Suprapubic skin (tissue), 4 donors: ENCODE measurements at places on chromosomes 1 and 21.

DNA sequence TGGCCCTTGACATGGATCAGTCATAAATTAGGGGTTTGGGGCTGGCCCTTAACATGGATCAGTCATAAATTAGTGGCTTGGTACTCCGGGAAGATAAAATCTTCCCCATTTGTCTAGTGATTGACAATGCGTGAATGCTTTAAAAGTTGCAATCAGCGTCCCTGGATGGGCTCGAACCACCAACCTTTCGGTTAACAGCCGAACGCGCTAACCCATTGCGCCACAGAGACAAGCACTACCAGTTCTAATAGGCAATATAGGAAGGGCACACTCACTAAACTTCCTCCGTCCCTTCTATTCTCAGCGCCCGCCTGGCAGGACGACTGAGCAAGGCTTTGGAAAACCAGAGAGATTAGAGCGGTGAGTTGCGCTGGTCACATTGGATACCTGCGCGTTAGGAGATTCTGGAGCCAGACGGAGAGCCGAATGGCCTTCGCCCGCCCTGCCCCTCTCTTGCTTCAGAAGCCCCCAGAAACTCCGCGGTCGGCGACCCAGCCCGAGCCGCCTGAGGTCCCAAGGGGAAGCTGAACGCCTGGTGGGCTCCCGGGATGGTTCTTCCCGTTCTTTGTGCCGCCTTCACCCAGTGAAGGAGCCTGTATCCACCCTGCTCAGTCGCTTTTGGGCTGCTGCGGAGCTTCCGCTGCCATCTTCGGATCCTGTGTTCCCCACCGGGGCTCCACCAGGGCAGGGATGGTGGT is 235.9 kb downstream of the FAM72C start:
- no peak for DNase-seq

- DNase-seq: no peak
These were observed 765 bp upstream of the VPS45 start for GRCh38 chr1:150066838-150067183.

GRCh38 chr1:5744911-5745799 is 247.1 kb downstream of the NPHP4 start:
- no peak for DNase-seq

DNA sequence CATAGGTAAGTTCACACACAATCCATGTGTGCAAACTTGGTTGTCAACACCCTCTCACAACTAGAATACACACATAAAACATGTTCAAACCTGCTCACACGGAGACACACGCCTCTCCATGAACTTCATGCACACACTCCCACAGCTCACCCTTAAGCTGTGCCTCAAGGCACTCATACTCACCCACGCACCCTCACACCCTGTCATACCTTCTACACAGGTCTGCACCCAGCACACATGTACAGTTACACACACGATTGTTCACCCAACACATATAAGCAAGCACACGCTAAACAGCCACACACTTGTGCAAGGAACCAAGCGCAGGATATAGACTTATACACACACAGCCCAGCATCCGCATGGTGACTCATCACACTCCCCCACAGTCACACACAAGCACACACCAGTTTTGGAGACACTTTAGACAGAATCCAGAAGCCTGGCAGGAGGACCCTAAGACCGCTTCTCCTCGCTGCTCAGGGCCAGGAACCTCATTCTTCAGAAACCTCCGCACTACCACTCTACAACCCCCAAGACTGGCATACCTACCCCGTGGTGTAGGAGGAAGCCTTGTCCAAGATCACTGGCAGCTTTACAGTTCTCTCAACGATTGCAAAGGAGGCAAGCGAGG is 58.7 kb upstream of the ZC3H12A start:
- DNase-seq: no peak

DNA sequence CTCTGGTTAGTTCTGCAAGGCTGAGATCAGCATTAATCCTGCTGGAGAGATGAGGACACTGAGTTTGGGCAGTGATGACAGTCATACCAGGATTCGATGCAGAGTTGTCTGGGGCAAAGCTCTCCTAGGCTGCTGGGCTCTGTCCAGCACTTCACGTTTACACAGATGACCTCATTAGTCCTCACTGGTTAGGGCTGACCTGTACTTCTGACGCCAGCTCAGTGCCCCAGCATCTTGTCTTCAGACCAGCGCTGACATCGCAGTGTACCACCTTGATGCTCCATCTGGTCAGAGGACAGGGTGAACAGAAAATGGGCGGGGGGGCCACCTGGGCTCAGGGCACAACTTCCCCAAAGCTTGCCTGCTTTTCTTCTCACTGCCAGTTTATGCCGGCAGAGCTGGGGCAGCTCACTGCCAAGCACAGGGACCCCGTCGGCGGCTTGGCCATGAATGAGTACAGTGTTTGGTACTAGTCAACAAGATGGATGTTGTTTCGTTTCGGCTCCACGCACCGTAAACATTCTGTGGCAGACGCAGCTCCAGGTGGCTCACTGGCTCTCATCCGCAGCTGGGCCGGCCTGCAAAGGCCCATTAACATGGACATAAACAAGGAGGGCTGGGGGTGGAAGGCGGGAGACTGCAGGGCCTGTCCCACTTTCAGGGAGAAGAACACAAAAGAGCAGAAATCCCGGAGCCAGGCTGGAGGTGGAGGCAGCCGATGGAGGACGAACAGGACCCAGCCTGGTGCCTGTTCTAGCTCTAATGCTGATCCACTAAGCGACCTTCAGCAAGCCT is 118.7 kb downstream of the GLIS1 start:
- peak; percentile 67 for DNase-seq

- no peak for DNase-seq
These were observed 58.5 kb upstream of the CNTN2 start for GRCh38 chr1:204984499-204984898.

DNA sequence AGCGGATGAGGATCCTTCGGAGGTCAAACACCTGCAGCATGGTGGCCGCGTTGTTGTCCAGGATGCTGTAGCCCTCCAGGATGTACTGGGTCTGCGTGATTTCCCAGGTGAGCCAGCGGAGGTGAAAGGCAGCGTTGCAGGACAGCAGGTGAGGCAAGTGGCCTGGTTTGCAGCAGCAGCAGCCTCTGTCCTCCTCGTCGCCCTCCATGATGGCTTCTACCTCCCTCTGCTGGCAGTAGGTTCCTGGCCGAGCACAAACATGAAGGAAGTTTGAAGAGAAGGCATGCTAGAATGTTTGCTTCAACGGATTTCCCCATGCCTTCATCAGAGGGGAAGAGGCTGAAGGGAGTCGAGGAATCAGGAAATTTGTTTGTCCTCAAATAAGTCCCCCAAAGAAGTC is 74.7 kb downstream of the NTPCR start:
- DNase-seq: no peak

- DNase-seq: no peak
These were observed 78.5 kb downstream of the BRINP2 start for GRCh38 chr1:177249231-177249630.

DNA sequence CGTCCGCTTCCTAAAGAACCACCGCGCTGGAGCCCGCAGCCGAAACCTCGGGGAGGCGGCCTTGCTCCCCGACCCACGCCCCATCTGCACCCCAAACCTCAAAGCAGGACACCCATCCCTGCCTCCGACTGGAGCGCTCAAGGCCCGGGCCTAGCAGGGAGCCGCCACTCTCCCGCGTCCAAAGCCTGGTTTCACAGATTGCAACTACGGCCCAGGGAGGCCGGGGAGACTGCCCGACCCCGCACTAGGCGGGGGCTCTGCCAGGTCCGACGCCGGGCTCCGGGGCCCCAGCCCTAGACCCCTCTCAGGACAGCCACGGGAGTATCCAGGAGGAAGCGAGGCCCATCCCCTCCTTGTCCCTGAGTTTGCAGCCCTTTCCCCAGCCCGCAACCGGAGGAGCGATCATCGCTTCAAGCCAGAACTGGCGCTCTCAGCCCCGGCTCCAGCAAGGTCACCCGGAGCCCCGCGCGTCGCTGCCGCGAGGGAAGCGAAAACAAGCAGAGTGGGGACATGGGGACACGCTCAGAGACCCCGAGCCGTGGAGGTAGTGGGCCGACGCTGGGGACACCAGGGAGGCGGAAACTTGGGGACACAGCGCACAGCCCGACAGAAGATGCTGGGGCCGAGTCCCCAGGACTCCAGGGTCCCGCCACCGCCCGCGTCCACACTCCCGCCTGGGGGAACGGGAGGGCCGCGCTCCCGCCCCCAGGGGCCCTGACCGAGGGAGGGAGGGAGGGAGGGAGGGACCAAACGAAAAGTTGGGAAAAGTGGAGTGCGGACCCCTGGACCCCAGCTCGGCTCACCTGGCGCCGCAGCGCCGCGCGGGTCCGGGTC is 433 bp downstream of the TMEM200B start:
- no peak for DNase-seq

DNA sequence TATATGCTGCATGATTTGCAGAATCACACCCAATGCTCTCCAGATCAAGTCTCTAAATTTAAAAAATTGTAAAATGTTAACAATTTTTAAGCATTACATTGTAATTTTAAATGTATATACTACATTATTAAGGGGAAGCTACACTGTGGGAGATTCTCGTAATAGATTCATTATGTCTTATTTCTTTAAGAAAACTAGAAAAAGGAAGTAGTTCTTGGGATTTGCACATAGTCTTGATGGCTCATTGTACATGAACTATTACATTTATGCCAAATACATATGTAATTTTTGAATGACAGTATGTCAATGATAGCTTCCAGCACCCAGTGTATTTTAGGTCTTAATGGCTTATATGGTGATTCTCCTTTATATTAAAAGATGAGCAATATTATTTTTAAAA is 250.3 kb downstream of the PTPRC start:
- no peak for DNase-seq

DNA sequence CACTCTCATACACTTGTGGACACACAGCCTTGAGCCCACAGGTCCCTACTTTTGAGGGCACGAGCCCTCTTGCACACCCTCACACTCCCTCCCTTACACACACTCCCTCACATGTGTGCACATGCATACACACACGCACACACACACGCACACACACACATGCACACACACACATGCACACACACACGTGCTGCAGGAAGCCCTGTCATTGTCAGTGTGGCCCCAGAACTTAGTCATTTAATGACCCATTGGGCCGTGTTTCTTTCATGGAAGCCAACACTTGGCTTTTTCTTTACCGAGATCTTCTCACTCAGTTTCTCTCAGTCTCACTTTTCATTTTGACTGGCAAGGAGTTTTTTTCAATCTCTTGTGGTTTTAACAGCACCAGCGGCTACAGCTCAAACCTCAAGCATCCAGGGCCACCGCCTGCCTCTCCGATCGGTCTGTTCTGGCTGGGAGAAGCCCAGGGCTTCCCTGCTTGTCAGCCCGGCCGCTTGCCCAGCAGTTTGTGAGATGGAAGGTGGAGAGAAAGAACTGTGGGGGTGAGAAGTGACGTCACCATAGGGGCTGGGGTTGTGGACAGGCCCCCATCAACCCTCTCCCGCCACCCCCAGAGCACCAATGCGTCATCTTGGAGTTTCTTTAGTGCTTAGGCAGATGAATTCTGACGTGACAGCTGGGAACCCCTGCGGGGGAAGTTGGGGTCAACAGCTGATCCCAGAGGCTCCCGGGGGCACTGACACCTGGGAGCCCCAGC is 15.8 kb upstream of the TNFRSF8 start:
- DNase-seq: no peak

DNA sequence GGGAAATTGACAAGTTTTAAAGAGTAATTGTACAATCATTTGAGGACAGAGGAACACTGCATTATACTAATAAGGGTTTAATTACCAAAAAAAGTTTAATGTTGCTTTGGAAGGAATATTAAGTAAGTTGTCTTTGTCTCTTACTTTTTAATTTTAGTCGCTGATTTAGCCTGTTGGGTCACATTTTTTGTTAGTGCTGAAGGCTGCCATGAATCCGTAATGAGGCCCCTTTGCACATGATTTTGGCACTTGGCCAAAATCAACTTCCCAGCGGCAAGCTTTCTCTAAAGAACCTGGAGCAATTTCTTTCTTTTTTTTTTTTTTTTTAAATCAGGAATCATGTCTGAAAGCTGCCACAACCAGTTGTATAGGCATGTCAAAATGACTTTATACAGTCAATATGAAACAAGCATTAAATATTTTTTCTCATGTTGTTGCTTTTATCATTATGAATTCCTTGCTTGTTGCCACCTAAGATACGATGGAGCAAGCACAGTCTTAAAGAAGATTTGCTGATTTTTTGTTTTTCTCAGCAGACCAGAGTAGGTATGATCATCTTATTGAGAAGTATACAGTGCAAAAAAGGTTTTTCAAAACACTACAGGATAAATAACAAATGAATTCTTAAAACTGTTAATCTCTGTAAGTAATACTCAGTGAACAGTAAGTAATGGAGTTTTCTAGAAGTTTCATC is 690.4 kb downstream of the USP25 start:
- DNase-seq: no peak

DNA sequence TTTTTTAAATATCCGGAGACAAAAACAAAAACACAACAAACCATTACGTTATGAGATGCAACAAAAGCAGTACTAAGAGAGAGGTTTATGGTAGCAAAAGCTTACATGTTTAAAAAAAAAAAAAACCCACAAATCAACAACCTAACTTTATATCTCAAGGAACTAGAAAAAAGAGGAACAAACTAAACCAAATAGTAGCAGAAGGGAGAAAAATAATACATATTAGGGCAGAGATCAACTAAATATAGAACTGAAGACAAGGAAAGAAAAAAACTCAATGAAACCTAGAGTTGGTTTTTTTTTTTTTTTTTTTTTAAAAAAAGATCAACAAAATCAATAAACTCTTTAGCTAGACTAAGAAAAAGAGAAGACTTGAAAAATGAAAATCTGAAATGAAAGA is 34.9 kb downstream of the ZNF644 start:
- no peak for DNase-seq

- DNase-seq: peak; percentile 39
These were observed 45.6 kb upstream of the ACTRT2 start for GRCh38 chr1:2975466-2976179.

- no peak for DNase-seq
These were observed 8.4 kb downstream of the EFNA3 start for GRCh38 chr1:155086856-155087535.

GRCh38 chr1:225670806-225671733 is 18.1 kb upstream of the ENAH start:
- DNase-seq: no peak

DNA sequence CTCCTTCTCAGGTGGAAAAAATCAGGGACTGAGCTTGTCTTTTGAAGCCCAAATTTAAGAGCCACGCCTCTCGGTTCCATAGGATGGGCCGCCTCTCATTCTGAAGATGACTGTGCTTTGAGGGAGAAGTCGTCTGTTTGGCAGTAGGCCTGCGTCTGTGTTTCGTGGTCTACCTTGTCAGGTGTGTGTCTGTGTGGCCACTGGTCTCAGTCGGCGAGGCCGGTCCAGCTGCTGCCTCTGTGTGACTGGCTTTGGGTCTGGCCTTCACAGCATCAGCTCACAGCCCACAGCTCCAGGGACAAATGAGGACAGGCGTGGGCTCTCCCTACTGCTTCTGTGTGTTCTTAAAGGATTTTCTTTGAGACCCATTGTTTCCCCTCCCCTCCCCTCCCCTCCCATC is 50.3 kb downstream of the B3GALT5 start:
- no peak for DNase-seq

GRCh38 chr1:99565606-99566289 is 80.2 kb upstream of the PALMD start:
- DNase-seq: no peak
